ENCODE measurements at places on chromosomes 12 and 14.

DNA sequence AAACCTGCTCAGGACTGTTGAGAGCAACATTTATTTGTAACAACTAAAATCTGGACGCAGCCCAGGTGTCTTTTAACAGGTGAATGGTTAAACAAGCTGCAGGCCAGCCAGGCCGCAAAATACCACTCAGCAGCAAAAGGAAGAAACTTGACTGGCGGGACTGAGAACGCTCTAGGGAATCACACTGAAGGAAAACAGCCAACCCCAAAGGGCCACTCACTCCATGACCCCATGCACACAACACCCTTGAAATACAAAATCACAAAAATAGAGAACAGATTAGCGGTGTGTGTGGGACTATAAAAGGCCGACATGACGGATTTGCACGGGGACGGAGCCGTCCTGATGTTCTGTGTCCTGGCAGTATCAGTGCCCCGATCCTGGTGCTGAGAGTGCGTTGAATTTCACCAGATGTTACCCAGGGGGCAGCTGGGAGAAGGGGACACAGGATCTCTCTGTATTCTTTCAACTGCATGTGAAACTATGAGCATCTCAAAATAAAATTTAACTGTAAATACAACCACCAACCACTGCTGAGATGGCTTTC, 23.0 kb downstream of the VPS37B start:
- DNase-seq = no peak

DNA sequence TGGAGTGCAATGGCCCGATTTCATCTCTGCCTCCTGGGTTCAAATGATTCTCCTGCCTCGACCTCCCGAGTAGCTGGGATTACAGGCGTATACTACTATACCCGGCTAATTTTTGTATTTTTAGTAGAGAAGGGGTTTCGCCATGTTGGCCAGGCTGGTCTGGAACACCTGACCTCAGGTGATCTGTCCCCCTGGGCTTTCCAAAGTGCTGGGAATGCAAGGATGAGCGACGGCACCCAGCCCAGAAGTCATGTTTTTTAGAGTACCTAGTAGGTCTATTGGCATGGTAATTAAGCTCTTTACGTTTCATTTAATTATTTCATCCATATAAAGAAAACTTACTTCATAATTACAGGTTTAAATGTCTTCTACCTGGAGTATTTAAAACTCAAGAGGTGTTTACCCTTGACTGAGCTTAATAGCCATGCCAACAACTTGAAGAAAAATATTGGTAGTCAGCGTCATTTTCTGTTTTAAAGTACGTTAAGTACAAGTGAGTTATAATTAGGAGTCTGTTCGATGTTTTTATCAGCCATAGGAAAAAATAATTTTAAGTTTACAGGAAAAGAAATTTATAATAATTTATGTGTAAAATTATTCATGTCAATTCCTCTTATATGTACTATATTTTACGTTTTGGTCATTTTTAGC, 4.0 kb downstream of the TMPO start:
- no peak for DNase-seq

GRCh38 chr14:54781961-54782750, 120.5 kb downstream of the GCH1 start:
- no peak for DNase-seq

- no peak for DNase-seq
These were observed 36.6 kb downstream of the DCAF4 start for GRCh38 chr14:72962829-72963312.

DNA sequence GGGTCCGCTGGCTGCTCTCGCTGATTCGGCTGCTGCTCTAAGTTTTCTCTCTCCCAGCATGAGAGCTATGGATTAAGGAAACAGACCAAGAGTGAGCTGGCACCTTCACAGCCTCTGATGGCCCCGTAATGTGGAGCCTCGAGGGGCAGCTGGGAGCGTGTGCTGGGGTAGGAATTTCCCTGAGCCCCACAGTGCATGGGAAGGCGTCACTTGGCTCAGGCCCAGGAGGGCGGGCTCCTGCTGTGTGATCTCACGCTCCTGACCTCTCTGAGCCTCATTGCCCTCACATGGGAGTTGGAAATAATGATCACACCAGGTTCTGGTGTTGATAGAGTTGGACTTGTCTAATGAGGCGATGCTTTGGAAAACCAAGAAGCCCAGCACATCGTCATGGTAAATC, 238.6 kb upstream of the CRY1 start:
- DNase-seq = no peak

DNA sequence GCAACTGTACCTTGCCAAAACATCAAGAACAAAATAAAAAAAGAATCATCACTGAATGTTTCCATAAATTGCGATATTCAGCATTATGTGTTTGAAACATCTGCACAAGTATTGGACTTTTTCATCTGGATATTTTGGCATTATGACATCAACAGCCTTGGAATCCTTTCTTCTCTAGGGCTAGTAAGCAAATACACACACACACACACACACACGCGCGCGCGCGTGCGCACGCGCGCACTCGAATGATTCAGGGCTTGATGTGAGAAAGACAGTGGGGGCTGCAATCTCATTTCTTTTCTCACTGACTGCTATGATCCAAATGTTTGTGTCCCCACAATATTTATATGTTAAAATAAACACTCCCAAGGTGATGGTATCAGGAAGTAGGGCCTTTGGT, 90.0 kb upstream of the SLC38A4 start:
- no peak for DNase-seq

DNA sequence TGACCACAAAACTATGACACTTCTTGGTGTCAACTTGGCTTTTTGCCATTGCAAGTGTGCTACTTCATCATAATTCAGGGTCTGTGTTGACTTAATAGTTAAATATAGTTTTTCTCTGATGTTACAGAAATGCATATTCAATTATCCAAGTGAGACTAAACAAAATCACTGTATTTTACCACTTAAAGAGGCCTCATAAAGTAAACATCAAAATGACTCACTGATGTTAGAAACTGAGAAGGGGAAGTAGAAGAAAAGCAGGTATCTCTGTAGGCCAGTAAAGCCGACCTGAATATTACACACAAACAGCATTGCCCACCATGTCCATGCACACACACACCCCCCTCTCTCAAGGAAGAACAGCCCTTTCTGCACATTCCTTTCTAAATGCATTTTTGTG, 55.4 kb downstream of the RPAP3 start:
- no peak for DNase-seq

GRCh38 chr12:132647858-132648257, 29.3 kb downstream of the P2RX2 start:
- no peak for DNase-seq

Data from activated naive CD4-positive, alpha-beta T cell (primary cell).